ENCODE measurements at places on chromosomes 3 and 15.

DNA sequence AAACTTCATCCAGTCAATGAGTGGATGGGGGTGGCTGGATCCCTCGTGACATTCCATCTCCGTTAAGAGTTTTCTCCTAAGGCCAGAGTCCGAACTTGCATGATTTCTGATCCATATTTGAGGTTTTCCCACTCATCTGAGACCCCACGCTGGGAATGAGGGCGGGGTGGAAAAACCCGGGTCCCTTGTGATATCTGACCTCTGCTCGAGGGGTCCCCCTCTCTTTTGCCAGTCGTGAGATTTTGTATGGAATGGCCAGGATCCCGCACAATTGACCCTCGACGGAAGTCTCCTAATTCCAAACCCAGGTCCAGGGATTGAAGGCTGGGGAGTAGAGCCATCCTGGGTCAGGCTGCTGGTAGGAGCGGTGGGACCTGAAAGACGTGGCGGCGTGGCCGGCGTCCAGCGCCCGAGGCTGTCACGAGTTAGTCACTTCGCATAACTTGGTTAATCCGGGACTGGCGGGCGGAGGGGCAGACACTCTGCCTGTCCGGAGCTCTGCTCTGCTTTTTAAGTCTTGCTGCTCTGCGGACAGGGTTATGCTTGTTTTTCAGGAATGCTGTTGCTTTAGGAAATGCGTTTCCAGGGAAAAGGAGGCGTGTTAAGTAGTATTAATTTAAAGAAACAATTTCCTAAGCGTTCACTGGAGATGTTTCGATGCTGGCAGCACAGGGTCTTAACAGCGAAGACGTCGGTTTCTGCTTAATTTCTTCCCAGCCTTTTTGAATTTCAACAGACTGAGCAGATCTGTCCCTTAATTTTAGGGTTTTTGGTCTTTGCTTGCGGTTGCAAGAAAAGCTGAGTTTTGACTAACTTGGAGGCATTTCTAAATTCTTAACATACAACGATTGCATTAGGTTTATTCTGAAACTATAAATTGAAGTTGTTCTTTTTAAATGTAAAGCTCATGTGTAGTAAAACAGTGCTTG lies 69.7 kb upstream of the LRRFIP2 start:
- peak; percentile 81 for DNase-seq

- no peak for DNase-seq
Observed at GRCh38 chr15:23787346-23788105, 100.4 kb upstream of the NDN start.

GRCh38 chr3:28386049-28386448 lies 37.4 kb upstream of the AZI2 start:
- no peak for DNase-seq

- no peak for DNase-seq
Observed at GRCh38 chr3:56788521-56788920, 13.2 kb downstream of the ARHGEF3 start.

Data from fibroblast of skin of right biceps (primary cell).